Adrenal gland (tissue), 19 donors: ENCODE measurements at places on chromosomes 7 and 10. TPM values are rescaled to one million over a fixed set of nuclear protein-coding genes. Genes with fewer than 3 reads are reported as not detected.
A peak's percentile ranks its signal among the peaks of the same experiment; 100 is the strongest.

ADCK2 gene
- 20.7 TPM for total RNA-seq

DNA sequence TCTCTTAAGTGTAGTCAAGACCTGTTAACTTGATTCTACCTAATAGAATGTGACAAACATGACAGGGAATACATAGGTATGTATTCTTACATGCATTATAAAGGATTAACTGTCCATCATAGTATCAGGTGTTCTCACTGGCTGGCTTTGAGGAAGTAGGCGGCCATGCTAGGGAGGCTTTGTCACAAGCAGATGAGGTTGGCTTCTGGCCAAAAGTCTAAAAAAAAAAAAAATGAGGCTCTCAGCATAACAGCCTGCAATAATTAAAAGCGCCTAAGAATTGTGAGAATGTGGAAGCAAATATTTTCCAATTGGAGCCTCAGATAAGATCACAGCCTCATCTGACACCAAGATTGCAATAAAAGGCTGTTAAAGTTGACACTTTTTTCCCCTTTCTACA, 1256.8 kb upstream of the SORCS1 start:
- no peak for DNase-seq
- H3K4me1 ChIP-seq, result no peaks in the 10 kb centered on the region
- no peaks in the 10 kb centered on the region for H3K27me3 ChIP-seq
- no peak overlapping the region for H3K27ac ChIP-seq

KNDC1 gene
- 51.7 TPM for total RNA-seq

DNA sequence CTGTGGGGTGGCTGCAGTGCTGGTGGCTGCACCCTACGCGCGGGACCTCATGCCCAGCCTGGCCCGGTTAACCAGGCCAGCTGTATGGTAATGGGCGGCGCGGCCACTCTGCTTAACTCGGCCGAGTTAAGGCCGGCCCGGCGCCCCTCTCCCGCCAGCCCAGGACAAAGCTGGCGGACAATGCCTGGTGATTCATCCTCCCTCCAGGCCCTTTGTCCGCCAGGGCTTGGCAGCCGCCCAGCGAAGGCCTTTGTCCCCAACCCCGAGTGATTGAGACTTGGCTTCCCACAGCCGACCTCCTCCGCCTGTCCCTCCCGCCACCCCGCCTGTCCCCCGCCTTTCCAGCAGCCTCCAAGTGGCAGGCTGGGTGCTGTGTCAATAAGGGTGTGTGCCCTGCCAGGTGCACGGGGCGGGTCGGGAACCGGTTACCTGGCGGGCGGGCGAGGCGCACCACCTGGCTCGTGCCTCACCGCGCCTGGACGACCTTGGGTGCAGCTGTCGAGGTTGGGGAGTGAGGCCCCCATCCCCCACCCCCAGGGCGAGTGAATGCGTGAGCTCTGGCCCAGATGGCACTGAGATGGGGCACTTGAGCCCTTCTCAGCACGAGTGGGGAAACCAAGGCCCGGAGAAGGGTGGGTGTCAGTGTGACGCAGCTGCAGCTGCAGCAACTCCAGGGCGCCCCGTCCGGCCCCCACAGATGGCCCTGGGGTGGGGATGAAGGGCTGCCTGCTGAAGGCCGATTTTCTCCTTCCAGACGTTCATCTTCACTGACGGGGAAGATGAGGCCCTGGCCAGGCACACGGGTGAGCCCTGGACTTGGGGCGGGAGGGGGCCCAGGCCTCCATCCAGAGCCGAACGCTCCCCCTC, 4.6 kb downstream of the LFNG start:
- H3K36me3 ChIP-seq, result peaks cover 23% of the 10 kb centered on the region
- peak overlapping the region; percentile 58 for H3K27ac ChIP-seq
- peak; percentile 96 for DNase-seq
- no peaks in the 10 kb centered on the region for H3K27me3 ChIP-seq
- peaks cover 50% of the 10 kb centered on the region for H3K4me1 ChIP-seq

C7orf33 gene
- total RNA-seq, result not detected

DNA sequence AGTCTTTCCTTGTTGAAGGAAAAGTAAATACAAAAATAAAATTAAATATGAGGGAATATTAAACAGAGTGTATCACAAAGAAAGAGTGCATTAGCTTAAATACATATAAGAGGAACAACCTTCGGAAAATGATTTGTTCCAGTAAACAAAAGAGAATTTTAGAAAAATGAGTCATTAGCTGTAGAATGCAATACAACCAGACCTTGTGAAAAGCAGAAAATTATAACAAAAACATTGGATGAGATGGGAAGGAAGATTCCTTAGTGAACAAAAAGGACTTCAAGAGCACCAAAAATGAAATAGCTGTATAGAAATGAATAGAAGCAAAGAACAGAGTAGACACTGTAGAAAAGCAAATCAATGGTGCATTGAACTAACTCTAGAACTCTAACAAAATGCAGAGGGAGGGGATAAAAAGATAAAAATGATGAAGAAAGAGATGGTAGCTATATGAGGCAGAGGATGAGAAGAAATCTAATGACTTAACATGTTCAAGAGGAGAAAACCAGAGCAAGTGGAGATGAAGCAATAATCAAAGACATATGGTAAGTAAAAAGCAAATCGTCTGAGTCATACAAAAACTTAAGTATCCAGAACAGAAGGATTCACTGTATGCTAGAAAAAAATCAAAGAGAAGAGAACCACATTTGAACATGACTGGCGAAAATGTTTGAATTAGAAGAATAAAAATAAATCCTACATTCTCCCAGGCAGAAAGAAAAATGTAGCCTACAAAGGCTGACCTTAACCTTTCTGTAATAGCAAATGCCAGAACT, 190.5 kb downstream of the TMEM26 start:
- H3K27ac ChIP-seq, result no peak overlapping the region
- no peak for DNase-seq
- no peaks in the 10 kb centered on the region for H3K27me3 ChIP-seq
- no peaks in the 10 kb centered on the region for H3K36me3 ChIP-seq
- H3K4me3 ChIP-seq, result no peak overlapping the region

GRCh38 chr10:21279217-21279575, 246.3 kb downstream of the SKIDA1 start:
- no peaks in the 10 kb centered on the region for H3K36me3 ChIP-seq
- H3K27ac ChIP-seq, result no peak overlapping the region
- DNase-seq, result no peak
- H3K27me3 ChIP-seq, result no peaks in the 10 kb centered on the region

- no peak for DNase-seq
- H3K27me3 ChIP-seq, result no peaks in the 10 kb centered on the region
- no peaks in the 10 kb centered on the region for H3K36me3 ChIP-seq
- no peak overlapping the region for H3K4me3 ChIP-seq
- no peak overlapping the region for H3K27ac ChIP-seq
Observed at GRCh38 chr7:137408126-137408525, 64.6 kb upstream of the PTN start.

DNA sequence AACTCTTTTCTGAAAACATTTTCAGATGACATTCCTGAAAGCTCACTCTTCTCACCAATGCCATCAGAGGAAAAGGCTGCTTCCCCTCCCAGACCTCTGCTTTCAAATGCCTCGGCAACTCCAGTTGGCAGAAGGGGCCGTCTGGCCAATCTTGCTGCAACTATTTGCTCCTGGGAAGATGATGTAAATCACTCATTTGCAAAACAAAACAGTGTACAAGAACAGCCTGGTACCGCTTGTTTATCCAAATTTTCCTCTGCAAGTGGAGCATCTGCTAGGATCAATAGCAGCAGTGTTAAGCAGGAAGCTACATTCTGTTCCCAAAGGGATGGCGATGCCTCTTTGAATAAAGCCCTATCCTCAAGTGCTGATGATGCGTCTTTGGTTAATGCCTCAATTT, 16.5 kb downstream of the ANLN start:
- H3K36me3 ChIP-seq, result no peaks in the 10 kb centered on the region
- H3K27me3 ChIP-seq, result no peaks in the 10 kb centered on the region
- no peaks in the 10 kb centered on the region for H3K4me1 ChIP-seq
- no peak for DNase-seq
- no peak overlapping the region for H3K27ac ChIP-seq

DNA sequence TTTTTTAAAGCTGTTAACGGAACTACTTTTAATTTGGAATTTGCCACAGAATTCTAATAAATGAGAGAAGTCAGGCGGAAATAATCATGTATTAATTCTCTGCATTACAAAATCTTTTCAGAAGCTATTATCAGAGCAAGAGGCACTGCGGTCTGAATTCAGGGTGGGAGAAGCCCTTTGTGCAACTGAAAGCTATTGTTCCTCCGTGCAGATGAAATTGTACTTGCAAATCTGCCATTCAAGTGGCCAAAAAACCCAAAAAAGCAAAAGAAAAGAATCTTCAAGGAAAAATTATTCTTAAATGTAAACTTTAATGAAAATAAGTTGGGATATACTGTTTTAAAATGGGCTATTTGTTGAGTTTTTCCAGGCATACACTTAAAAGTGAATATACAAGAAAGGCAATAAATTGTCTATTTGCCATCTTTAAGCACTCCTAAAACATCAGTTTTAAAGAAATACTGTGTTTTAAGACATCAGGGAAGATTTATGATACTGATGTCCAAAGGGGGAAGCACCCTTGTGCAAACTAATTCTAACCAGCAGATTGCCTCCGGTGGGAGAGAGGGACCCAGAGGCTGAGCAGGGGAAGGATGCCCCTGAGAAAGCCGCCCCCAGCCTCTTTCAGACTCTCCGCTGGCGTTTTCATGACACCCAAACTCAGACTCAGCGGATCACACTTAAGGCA, 351.2 kb downstream of the DNAJB6 start:
- no peak overlapping the region for H3K4me3 ChIP-seq
- no peak for DNase-seq
- no peaks in the 10 kb centered on the region for H3K36me3 ChIP-seq
- peaks cover 92% of the 10 kb centered on the region for H3K27me3 ChIP-seq

ANXA8 gene
- total RNA-seq, result not detected

OPTN gene
- 148 TPM for total RNA-seq

DNA sequence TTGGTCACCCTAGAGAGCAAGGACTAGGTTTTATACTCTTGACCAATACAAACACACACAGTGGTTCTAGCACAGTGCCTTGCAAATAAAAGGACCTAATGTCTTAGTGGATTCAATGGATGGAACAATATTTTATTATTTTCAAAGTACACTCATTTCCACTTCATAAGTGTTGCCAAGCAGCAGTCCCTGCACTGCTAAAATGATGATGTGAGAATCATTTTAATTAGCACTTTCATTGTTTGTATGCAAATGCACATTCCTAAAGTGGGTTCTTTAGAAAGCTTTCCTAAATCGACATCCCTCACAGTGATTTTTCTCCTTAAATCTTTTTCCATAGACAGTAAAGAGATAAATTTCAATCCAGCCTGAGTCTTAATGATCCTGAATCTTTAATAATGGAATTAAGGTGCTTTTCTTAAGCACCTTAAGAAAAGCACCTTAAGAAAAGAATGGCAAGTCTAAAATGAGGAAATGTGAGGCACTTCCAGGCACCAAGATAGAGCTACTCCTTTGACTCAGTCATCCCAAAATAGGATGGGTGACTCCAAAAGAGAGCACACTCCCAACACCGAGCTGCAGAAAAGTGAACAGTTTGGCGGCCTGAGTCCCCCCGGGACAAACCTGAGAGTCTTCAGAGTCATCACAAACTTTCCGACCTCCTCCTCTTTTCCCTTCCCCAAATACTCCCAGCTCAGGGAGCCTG, 84.5 kb downstream of the SORBS1 start:
- H3K36me3 ChIP-seq, result no peaks in the 10 kb centered on the region
- H3K4me1 ChIP-seq, result no peaks in the 10 kb centered on the region
- H3K27me3 ChIP-seq, result no peaks in the 10 kb centered on the region
- H3K27ac ChIP-seq, result no peak overlapping the region

DNA sequence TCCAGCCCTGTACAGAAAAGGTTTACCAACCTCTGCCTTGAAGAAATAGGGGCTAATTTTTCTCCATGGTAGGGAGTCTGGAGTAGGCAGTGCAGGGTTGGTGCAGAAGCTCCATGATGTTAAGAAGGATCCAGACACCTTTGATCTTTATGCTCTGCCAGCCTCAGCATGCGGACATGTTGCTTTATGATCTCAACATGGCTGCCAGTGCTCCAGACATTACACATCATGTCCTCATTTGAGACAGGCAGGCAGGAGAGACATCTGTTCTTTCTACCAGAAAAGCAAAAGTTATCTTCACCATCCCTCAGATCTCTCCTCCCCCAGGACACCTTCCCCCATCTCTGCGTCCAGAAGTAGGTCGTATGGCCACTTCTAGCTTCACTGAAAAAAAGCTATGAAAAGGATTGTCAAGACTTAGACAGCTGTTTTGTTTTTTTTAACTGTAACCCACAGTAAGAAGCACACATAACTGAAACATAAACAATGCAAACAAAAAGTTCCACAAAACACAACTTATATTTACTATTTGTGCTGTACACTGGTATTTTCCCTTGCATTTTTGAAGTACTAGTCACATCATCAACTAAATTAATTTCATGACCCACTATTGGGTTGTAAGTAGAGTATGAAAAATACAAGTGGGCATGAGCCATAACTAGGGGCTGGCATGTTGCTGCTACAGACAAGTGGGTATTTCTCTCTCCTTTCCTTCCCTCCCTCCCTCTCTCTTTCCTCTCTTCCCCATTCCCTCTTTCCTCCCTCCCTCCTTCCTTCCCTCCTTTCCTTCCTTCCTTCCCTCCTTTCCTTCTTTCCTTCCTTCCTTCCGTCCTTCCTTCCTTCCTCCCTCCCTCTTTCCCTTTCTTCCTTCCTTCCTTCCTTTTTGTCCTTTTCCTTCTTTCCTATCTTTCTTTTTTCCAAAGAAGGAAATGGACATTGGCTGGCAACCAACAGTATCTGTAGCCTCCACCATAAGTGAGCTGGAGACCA, 2.6 kb upstream of the RASSF4 start:
- DNase-seq, result no peak
- no peaks in the 10 kb centered on the region for H3K27me3 ChIP-seq
- H3K27ac ChIP-seq, result peak overlapping the region; percentile 10
- H3K36me3 ChIP-seq, result no peaks in the 10 kb centered on the region
- H3K4me3 ChIP-seq, result no peak overlapping the region
- peaks cover 31% of the 10 kb centered on the region for H3K4me1 ChIP-seq

DNA sequence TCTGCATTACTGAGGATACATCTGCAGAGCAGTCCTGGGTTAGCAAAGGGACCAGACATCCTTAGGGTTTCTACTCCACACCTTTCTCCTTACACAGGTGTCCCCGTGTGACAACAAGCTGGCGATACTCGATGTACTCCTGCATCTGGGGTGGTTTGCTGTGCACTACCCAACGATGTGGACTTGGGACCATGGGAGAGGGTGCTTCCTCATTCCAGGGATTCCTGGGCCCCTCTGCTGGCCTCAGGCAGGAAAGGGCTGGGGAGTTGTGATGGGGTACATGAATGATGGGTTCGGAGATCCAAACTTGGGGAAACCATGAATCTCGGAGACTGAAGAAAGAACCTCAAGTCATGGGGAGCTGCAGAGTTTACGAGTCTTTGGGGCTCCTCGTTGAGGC, 179.6 kb upstream of the GALNT17 start:
- no peaks in the 10 kb centered on the region for H3K4me1 ChIP-seq
- H3K36me3 ChIP-seq, result no peaks in the 10 kb centered on the region
- no peak overlapping the region for H3K27ac ChIP-seq
- H3K4me3 ChIP-seq, result no peak overlapping the region
- no peaks in the 10 kb centered on the region for H3K27me3 ChIP-seq

GRCh38 chr7:104873401-104873800, 140.6 kb upstream of the KMT2E start:
- no peaks in the 10 kb centered on the region for H3K36me3 ChIP-seq
- no peaks in the 10 kb centered on the region for H3K27me3 ChIP-seq
- no peak overlapping the region for H3K4me3 ChIP-seq

CCDC3 gene
- total RNA-seq, result 5.0 TPM

- H3K27me3 ChIP-seq, result no peaks in the 10 kb centered on the region
- no peak for DNase-seq
- no peaks in the 10 kb centered on the region for H3K36me3 ChIP-seq
Observed at GRCh38 chr10:58457761-58458616, 54.7 kb upstream of the BICC1 start.

GARIN1A gene
- 0.95 TPM for total RNA-seq

- no peaks in the 10 kb centered on the region for H3K36me3 ChIP-seq
- H3K27me3 ChIP-seq, result no peaks in the 10 kb centered on the region
- no peak overlapping the region for H3K4me3 ChIP-seq
Observed at GRCh38 chr7:8035647-8036518, 67.3 kb downstream of the GLCCI1 start.
